ENCODE measurements at places on chromosomes 2 and 18.

- DNase-seq, result no peak
These were observed 511.8 kb downstream of the CPS1 start for GRCh38 chr2:211068108-211068780.

- DNase-seq, result no peak
These were observed 1.5 kb upstream of the PELI1 start for GRCh38 chr2:64145714-64146113.

DNA sequence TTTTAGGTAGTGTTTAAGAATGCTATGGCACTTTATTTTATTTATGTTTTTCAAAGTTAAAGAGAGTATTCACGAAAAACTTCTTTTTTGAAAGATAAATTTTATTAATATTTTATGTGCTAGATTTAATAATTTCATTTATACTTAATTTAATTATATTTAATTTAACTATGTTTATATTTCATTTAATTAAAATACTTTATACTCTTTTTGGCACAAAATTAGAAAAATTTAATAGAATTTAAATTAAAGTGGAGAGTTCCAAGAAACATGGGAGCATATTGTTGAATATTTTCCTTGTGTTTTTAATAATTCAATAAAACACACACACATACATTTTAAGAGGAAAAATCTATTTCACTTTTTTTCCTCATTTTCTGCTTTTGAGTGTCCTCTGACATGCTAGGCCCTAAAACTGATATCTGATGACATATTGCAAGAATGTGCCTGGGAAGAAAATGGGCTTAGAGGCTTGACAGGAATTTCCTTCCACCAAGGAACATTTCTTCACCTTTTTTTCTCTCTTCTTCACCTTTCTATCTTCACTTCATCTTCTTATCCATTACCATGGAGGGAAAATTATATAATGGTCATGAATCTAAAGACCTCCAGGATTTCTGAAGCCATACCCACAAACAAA lies 15.4 kb downstream of the ARHGAP28 start:
- no peak for DNase-seq

DNA sequence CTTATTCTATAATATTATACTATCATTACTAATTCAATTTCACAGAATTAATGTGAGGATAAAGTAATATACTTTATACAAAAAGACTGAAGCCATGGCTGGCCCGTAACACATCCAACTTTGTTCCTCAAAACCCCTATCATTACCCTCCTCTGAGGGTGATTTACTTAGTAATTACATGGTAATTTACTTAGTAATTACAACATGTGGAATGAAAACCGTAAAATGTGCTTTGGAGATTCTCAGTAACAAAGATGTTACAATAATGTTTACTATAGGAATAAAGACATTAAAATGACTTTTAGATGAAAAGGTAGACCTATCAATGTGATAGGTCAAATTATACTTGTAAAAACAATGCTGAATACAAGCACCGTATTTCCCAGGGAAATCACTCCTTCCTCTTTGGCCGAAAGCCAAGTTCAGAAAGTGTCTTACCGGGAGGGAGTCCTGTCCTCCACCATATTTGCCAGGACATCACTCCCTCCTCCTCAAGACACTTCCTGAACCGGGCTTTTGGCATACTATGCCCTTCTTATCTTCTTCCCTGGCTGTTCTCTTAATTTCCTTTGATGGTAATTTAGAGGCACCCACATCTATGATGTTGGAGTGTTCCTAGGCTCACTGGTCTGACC lies 1047.8 kb downstream of the SOCS6 start:
- no peak for DNase-seq

DNA sequence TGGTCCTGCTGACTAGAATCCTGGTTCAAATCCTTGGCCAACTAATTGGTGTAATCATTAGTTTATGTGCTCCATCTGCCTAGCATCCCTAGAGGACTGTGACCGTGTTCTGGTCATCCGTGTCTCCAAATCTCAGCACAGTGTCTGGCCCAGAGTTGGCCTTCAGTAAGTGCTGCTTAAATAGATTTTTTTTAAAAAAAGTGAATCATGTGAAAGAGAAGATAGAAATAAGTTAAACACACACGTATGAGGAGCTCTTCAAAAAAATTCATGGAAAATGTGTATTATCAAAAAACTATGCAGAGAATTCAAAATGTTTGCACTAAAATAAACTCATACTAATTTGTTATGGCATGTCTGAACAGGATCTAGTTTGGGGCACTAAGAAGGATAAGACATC lies 129.3 kb upstream of the TLK1 start:
- DNase-seq, result no peak

GRCh38 chr2:21276163-21276562 lies 152.4 kb downstream of the TDRD15 start:
- no peak for DNase-seq

- no peak for DNase-seq
These were observed 204.2 kb upstream of the FBXO11 start for GRCh38 chr2:48110492-48110891.

DNA sequence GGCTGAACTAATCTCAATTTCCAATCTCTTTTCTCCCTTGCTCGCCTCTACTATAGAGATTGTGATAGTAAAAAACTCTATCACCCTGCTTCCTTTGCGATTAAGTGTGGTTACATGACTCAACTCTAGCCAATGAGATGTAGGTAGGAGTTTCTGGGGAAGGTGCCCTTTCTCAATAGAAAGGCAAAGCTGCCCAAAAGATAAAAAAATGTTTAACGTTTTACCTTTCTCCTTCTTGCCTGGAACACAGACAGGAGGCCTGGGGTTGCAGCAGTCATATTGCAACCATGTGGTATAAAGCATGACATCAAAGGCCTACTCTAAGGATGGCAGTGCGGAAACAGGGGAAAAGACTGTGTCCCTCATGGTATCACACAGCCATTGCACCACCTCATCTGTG lies 31.5 kb downstream of the TMEM37 start:
- DNase-seq, result no peak

GRCh38 chr2:32210767-32211408 lies 45.2 kb downstream of the SLC30A6 start:
- no peak for DNase-seq
